ENCODE measurements at places on chromosomes 11 and 22.

- DNase-seq, result no peak
Observed at GRCh38 chr11:28569106-28569505, 460.9 kb downstream of the METTL15 start.

DNA sequence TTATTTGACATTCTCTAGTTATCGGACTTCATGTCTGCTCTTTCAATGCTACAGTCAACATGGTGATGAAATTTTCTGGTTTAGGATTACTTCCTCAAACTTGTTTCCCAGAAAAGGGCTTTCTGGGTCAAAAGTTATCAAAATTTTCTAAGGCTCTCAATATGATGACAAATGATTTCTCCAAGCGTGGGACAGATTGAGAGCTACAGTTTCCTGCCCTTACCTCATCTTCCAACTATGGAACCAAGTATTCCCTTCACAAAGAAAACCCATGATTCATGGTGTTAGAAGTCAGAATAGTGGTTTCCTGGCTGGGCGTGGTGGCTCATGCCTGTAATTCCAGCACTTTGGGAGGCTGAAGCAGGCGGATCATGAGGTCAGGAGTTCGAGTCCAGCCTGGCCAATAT lies 17.8 kb downstream of the MYO18B start:
- no peak for DNase-seq

DNA sequence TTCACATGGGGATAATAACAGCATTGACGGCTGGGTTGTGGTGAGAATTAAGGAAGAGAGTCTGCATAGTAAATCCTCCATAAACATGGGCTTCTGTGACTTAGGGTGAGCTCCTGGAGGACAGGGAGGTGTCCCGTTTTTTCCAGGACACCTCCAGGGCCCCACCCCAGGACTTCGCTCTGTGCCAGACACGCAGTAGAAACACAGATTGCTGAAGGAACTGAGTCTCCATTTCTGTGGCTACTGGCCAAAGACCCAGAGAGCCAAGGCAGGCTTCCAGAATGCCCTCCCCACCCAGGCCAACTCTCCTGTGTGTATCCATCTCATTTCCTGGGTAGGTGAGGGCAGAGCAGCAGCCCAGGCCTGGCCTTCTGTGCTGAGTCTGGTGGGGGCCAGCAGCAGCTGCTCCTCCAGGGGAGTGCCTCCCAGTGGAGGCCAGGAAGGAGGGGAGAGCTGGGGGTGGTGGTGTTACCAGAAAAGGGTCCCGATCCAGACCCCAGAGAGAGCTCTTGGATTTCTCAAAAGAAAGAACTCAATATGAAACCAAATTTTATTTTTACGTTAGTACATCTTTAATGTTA lies 9.5 kb upstream of the RFPL3 start:
- DNase-seq, result no peak

GRCh38 chr11:26014456-26015115 lies 317.3 kb upstream of the ANO3 start:
- no peak for DNase-seq

- no peak for DNase-seq
Observed at GRCh38 chr11:87176044-87176443, 138.3 kb downstream of the TMEM135 start.

- no peak for DNase-seq
Observed at GRCh38 chr22:20589614-20590476, 82.4 kb downstream of the MED15 start.

DNA sequence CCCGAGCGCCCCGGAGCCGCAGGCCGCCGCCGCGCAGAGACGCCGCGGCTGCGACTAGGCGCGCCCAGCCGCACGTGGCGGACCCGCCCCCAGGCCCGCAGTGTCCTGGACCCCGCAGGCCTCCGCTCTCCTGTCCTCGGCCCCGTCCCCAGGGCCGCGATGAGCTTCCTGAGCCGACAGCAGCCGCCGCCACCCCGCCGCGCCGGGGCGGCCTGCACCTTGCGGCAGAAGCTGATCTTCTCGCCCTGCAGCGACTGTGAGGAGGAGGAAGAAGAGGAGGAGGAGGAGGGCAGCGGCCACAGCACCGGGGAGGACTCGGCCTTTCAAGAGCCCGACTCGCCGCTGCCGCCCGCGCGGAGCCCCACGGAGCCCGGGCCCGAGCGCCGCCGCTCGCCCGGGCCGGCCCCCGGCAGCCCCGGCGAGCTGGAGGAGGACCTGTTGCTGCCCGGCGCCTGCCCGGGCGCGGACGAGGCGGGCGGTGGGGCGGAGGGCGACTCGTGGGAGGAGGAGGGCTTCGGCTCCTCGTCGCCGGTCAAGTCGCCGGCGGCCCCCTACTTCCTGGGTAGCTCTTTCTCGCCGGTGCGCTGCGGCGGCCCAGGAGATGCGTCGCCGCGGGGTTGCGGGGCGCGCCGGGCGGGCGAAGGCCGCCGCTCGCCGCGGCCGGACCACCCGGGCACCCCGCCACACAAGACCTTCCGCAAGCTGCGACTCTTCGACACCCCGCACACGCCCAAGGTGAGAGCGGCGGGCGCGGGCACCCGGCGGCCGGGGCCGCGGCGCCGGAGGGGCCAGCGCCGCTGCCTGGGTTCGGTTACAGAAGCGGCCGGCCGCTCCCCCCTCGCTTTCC lies 528 bp downstream of the WEE1 start:
- no peak for DNase-seq

- DNase-seq, result no peak
Observed at GRCh38 chr11:126748793-126749192, 251.8 kb downstream of the KIRREL3 start.

GRCh38 chr11:20647976-20648565 lies 21.3 kb upstream of the NELL1 start:
- DNase-seq, result no peak

DNA sequence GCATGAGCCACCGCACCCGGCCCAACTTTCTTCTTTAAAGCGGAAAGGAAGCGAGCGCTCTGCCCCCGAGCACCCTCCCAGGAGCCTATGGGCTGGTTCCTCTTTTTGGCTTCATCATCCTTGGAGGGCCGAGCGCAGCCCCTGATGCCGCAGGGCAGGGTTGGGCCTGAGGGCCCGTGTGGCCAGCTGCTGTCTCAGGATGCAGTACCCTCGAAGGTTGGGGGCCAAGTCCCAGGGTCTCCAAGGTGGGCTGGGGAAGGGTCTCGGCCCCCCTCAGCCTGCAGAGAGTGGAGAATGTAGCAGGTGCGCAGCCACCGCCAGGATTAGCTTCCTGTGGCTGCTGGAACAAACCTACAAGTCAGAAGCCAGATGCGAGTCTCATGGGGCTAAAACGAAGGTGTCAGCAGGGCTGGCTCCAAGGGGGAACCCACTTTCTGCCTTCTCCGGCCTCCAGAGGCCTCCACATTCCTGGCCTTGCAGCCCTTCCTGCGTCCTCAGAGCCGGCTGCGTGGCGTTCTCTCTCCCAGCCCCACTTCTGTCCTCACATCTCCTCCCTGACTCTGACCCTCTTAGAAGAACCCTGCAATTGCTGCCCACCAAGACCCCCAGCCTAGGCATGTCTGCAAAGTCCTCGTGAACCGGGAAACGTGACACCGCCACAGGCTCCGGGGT lies 2.9 kb downstream of the PANX2 start:
- no peak for DNase-seq

- no peak for DNase-seq
Observed at GRCh38 chr11:89625171-89625570, 84.9 kb upstream of the TRIM77 start.

DNA sequence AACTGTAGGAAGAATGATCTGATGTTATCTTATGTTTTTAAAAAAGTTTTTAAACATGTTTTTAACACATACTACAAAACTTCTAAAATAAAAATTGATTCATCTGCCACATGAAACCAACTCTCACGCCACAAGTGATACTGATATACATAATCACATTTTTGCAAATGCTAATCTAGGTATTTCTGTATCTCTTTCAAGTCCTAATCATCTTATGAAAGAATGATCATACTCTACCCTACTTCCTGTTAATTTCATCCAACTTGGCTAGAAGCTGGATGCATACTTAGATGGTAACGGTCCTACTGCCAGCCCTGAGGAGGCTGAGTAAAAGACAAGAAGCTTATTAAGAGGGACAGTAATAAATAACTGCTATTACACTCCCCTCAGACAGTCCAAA lies 19.2 kb downstream of the THAP12 start:
- no peak for DNase-seq

GRCh38 chr22:27795053-27795452 lies 6.5 kb downstream of the MN1 start:
- DNase-seq, result no peak

GRCh38 chr11:127631974-127632373 lies 631.4 kb upstream of the KIRREL3 start:
- no peak for DNase-seq

GRCh38 chr11:102640946-102641345 lies 15.8 kb upstream of the MMP20 start:
- DNase-seq, result no peak

- no peak for DNase-seq
Observed at GRCh38 chr11:78820741-78821140, 246.1 kb upstream of the NARS2 start.

DNA sequence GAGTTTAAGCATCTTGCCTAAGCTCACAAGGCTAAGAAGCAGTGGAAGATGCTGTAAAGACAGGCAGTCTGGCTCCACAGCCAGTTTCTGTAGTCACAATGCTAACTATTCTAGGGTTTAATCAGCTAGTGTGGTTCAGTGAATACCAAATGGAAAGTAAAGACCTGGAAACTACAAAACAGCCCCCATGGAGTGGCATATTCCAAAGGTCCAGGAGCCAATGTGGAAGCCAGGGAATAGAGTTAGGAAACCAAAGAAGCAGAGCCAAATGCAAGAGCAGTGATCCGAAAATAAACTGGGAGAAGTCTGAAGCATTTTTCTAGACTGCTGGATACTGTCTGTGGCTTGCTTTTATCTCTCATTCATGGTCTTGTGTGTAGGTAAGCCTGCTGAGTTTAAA lies 731.2 kb upstream of the ANO5 start:
- DNase-seq, result no peak

DNA sequence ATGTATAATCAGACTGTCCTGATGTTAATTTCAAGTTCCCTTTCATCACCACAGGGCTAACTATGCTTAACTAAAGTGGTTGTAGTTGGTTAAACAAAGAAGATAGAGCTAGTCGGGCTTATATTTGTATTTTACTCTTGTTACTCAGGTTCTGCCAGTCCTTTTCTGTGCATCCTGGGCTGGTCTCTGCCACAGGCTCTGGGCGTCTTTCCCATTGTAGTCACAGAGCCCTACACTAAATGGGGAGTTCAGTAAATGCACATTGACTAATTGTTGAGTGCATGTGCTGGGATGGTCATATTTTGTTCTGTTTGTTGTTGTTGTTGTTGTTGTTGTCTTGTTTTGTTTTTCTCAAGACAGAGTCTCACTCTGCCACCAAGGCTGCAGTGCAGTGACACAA lies 125.4 kb upstream of the PGR start:
- DNase-seq, result no peak

Measured in stimulated activated CD4-positive, alpha-beta T cell treated with anti-CD3 and anti-CD28 coated beads, TNF-alpha, amount 100 ng/mL, for 1 hour (primary cell).